ENCODE measurements at places on chromosomes 11 and 22.

DNA sequence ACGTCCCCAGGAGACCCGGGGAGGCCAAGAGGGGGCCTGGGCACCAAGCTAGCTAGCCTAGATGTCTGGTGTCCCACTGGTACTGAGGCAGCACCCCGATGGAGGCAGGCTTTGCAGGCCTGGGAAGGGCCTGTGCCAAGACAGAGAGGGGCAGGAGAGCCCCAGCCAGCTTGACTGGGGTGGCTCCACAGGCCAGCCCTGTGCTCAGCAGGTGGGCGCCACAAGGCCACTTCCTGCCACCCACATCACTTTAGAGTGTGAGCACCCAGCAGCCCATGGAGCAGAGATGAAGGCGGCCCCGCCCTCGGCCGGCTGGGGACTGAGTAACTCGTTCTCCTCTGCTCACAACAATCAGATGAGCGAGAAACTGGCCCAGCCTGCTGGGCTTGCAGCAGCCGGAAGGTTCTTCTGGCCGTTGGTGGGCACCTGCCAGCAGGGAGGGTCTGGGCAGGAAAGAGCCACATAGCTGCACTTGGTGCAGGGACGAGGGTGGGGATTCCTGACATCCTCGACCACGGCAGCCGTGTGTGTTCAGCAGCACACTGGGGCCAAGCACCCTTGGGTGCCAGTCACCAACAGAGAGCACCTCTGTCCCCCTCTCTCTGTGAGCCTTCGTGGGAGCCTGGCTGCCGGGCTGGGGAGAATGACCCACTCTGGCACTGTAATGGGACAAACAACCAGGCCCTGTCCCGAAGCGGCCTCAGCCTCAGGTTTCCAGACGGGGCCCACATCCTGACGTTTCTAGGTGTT, 7.6 kb downstream of the OSBPL5 start:
- no peak for DNase-seq

GRCh38 chr11:92045301-92045700, 179.3 kb upstream of the FAT3 start:
- no peak for DNase-seq

- peak; percentile 13 for DNase-seq
Measured at GRCh38 chr11:95092549-95093324, 3.1 kb downstream of the ENDOD1 start.

DNA sequence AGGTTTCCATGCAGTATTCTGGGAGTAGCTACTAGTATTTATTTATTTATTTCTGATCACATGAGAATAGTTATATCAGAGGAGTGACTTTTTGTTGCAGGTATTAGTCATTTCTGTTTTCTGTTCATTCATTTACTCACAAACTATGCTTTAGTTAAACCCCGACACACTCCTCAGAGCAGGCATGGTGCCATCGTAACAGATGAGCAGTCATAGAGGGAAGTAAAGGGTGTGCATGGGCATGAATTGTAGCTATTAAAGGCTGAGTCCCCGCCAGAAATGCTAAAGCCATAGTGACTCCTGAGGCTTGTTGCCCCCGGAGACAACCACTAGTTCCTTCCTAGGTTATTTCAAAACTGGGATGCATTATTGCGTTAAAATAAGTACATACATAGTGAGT, 10.6 kb downstream of the JHY start:
- no peak for DNase-seq

GRCh38 chr11:85094795-85095194, 532.3 kb downstream of the DLG2 start:
- DNase-seq, result no peak

GRCh38 chr22:39731481-39731880, 160.9 kb downstream of the CACNA1I start:
- DNase-seq, result no peak

DNA sequence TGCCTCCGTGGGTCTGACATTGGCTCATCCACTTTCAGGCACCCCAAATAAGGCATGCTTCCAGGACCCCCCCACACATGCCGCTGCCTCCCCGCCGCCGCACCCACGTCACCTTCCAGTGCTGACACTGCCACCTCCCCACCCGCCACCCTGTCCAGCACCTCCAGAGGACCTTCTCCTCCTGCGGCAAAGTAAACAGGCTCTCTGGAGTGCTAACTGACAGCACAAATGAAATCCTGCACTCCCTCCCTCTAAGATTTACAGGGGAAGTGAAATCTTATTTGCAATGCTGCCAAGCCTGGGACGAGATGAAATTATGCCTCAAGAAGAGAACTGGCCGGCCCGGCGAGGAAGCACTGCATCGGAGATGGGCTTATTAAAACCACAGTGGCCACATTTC, 35.3 kb downstream of the MACROD1 start:
- DNase-seq, result no peak

All from stimulated activated CD4-positive, alpha-beta T cell treated with anti-CD3 and anti-CD28 coated beads, TNF-alpha, amount 100 ng/mL, for 48 hours (primary cell).